ENCODE measurements at places on chromosomes 4 and X.

GRCh38 chr4:2057382-2058065 lies 1.6 kb upstream of the NAT8L start:
- DNase-seq, result no peak

DNA sequence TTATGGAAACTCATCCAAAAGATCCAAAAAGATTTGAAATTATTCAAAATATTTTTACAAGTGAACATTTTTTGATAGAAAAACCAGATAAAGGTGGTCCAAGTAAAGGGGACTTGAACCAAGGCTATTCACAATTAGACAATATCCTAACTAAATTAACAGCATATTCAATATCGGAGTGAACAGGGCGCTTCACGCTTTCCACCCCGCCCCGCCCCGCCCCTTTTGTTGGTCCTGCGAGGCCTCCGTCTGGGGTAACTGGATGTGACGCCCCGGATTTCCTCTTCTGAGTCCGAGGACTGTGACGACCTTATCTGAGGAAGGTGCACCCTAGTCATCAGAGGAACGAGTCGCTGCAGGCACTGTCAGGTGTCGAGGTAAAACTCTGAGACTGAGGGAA lies at the start of gene MAGEB16:
Gene MAGEB16 (plus strand): TSS at position 301 of the 400 bp plus-strand sequence. CDS start 3,855 bp downstream, outside the sequence.
- DNase-seq, result no peak

DNA sequence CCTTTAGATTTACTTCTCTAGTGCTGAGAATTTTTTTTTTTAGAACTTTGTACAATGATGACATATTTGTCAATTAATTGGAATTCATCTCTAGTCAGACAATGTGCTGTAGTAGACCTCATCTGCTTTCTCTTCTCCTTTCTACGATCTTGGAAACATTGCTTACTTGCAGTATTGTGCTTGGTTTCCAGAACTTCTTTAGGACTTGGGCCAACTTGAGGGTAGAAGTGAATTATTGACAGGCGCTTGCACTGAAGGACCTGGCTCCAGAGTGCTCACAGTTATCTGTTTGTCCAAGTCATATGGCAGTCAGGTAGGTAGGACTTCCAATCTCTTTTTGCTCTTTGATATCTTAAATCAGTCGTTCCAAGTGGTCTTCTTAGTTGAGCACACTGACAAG lies 39.6 kb downstream of the FNIP2 start:
- DNase-seq, result no peak

- no peak for DNase-seq
These were observed 60.6 kb downstream of the LIMCH1 start for GRCh38 chr4:41598580-41598979.

DNA sequence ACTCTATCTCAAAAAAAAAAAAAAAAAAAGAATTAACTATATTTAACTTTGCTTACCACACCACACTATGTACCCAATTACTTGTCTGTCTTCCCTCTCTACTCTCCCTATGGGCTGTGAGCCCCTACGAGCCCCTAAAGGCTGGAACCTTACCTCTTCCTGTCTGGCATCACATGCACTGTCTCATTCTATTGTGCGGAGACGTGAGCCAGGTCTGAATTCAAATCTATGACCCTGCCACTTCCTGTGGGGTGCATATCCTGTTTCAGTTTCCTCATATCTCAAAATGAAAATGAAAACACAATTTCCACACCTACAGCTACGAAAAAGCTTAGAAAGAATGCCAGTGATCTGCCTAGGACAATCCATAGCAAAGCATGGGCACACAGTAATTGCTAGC lies 42.9 kb upstream of the HS3ST1 start:
- DNase-seq, result peak; percentile 13

- DNase-seq, result no peak
These were observed 49.8 kb downstream of the GYPA start for GRCh38 chr4:144090744-144091143.

DNA sequence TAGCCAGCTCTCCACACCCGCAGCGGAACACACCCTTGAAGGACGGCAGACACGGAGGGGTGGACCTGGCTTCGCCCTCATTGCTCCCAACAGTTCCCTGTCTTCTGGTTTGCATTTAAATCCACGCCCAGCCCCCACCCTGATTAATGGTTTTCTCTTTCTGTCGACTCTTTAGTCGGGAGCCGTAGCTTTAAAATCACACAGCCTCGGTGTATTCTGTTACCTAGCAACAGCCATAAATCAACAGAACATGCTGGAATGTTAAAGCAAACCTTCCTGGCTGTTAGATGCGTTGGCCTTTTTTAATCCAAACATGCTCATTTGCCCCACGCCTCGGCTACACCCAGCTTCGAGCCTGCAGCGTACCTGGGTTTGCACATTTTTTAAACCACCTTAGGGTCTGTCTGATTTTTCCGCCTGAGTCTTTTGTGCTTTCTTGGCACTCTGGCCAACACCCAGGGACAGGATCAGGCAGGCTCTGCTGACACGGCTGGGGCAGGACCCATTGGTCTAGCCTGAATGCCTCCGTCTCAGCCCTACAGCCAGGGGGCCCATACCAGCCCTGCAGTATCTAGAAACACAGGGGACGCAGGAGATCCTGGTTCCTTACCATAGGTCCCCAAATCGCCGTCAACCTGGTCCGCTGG lies 21.4 kb upstream of the PPP2R2C start:
- no peak for DNase-seq

DNA sequence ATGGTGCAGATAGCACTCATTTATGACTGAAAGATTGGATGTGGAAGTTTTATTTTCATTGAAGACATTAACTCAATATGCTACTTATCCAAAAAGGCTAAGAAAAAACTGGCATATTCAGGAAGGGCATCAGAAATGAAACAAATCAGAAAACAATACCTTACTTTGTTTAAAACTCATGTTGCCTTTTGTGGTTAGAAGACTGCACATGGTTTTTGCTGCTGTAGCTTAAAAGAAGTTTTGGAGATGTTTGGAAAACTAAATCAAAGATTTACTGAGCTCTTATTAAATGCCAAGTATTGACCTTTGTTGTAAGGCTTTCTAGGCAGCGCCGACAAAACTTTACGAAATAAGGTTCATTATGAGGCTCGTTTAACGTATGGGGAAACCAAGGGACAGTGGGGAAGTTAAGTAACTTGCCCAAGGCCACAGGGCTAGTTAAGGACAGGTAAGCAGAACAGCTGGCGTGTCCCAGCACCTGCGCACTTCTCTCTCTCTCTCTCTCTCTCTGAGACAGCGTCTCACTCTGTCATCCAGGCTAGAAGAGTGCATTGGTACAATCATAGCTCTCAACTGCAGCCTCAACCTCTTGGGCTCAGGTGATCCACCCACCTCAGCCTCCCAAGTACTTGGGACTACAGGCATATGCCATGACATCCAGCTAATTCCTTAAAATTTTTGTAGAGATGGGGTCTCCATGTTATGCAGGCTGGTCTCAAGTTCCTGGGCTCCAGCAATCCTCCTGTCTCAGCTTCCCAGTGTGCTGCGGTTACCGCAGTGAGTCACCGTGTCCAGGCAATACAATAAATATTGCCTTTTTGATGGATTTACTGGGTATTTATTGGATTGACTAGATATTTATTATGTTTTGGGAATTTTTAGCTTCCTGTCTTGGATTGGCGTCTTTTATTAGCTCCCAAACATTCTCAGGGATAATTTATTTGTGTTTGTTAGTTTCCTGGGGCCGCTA lies 16.1 kb downstream of the LRP2BP start:
- no peak for DNase-seq

- DNase-seq, result no peak
These were observed 65.8 kb downstream of the BCOR start for GRCh38 chrX:40031911-40032310.

DNA sequence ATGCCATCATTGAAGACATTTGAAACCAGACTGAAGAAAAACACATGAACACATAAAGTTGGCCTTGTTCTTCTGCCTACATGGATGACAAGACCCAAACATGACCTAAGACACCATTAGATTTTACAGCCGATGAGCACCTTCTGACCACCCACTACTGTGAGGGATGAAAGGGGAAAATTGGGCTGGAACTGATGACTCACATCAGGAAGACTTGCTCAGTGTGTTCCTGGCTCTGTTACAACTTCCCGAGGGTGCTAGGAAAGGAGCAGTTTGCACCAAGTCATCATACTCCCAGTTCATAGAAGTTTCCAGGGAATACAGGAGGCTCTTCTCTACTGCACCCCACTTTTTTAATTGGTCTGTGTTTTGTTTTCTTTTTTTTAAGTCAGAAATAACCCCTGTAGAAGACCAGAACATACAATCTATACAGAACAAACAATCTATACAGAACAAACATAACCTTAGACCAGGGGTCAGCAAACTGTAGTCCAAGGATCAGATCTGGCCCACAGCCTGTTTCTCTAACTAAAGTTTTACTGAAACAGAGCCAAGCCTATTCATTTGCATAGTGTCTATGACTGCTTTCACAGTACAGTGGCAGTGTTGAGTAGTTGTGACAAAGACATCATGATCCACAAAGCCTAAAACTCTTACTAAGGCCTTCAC lies 25.3 kb downstream of the BTC start:
- no peak for DNase-seq

DNA sequence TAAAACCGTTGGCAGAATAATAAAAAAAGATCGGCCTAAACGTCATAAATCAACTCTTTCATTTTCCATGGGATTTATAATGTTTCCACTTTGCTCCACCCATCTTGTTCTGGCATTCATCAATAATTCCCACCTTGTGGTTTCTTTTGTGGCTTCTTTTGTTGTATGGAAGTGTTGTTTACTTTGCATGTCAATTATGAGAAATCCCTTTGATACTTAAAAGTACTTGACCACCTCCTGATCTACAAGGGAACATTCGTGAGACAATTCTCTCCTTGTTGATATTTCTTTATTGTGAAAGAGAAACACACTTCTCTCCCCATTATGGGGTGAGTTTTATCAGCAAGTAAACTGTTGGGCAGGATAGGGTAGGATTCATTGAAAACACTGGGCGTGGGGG lies 2.8 kb downstream of the AMELX start:
- no peak for DNase-seq

DNA sequence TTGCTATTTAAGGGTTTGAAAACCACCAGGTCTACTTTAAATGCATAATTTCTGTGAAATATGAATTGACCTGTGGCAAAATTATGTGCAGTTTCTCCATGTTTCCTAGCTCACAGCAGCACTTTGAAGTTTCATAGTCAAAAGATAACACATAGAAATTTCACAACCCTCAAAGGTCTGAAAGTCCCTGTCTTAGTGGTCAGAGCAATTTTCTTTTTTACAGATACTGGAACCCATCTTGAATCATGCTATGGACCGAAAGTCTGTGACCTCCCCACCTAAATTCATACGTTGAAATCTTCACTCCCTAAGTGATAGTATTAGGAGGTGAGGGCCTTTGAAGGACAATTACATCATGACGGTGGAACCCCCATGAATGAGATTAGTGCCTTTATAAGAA lies 240.4 kb upstream of the BMP3 start:
- no peak for DNase-seq

- no peak for DNase-seq
These were observed 25.4 kb downstream of the TMEM47 start for GRCh38 chrX:34631479-34632220.

DNA sequence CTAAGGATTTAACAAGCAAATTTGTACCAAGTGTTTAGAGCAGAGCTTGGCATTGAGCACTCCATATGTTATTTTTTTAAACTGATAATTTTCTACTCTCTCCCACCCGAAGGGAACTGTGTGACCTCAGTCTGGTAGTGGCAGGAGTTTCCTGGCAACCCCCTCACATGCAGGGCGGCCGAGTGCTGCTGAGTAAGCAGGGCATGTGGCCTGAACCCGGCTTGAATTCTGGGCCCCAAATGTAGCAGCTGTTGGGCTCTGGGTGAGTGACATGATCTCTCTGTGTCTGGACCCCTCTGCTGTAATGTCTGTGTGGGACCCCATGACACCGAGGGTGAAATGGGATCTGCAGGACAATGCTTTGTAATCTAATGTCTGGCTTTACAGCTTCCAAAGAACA lies 13.6 kb upstream of the C4orf50 start:
- no peak for DNase-seq

DNA sequence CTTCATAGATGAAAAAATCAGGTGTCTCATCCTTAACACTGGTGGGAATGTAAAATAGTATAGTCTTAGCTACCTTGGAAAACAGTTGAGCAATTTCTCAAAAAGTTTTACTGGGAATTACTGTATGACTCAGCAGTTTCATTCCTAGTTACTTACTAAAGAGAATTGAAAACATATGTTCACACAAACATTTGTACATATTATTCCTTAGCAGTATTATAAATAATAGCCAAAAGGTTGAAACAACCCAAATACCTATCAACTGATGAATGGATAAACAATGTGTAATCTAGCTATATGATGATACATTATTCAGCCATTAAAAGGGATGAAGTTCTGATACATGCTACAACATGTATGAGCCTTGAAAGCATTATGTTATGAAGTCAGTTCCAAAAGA lies 41.7 kb downstream of the RBM46 start:
- DNase-seq, result no peak

DNA sequence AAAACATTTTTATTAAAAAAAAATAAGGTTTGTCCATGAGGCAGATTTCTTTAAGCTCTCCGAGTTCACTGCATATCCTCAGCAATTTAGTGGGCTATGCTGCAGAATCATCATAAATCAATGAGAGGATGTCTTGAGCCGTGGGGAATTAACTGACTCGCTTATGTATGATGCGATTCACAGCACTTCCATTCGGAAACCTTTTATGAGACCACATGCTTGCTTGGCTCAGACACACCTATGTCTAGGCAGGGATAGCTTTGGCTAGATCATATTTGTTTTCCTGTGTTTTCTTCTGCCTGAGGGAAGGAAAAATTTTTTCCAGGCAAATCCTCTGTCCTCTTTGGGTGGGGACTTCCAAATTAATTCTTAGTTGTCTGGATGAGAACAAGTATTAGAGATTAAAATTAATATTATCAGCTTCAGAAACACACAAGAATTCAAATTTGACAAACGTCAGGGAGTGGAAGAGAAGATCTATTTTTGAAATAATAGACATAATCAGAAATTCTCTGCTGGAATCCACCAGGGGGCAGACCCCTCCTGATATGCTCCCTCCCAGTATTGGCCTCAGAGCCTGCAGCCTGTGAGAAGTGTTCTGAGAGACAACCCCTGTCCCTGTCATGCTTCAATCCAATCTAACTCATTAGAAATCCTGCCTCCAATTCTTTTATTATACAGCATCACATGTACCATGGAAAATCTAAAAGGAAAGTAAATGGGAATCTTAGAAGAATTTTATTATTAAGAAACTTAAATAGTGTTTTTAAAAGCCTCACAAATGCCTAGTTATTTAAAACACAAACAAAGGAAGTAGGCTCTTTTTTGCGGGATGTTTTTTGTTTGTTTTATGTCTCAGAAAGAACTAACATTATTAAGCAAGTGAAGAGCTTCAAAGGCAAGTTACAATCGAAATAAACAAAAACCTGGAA lies 345.1 kb upstream of the TACR3 start:
- no peak for DNase-seq

Data from stimulated activated CD8-positive, alpha-beta memory T cell treated with anti-CD3 and anti-CD28 coated beads, Interleukin-7, amount 100 ng/mL, for 1 hour (primary cell).